A549 treated with AZD2906 at 1 μM for 4 hours (cell line): ENCODE measurements at places on chromosomes 7 and 10. TPM values are rescaled to one million over a fixed set of nuclear protein-coding genes. Genes with fewer than 3 reads are reported as not detected.

ANKRD61 gene
- total RNA-seq = 0.51 to 0.78 TPM (median 0.71 TPM) in 5 replicates

SOSTDC1 gene
- not detected in 5 replicates for total RNA-seq

EPHA1 gene
- total RNA-seq = 0.05 TPM in 1 of 5 replicates, not detected in the others

UNCX gene
- 0.05 to 0.06 TPM in 2 of 5 replicates, not detected in the others for total RNA-seq

TMEM236 gene
- total RNA-seq = 0.03 to 0.07 TPM (median 0.05 TPM) in 5 replicates

MLXIPL gene
- 0.60 to 1.3 TPM (median 1.1 TPM) in 5 replicates for total RNA-seq

SPAG6 gene
- not detected in 5 replicates for total RNA-seq

NPFFR1 gene
- total RNA-seq = under 0.01 TPM in 1 of 5 replicates, not detected in the others

VWA2 gene
- 0.03 to 0.06 TPM (median 0.03 TPM) in 4 of 5 replicates, not detected in the other for total RNA-seq

ZNF488 gene
- total RNA-seq = 11.1 to 13.4 TPM (median 12.6 TPM) in 5 replicates

PODXL gene
- 31.8 to 47.5 TPM (median 42.1 TPM) in 5 replicates for total RNA-seq

ABCB1 gene
- 0.08 to 0.22 TPM (median 0.15 TPM) in 4 of 5 replicates, not detected in the other for total RNA-seq

OR2A42 gene
- not detected in 5 replicates for total RNA-seq

GARIN1A gene
- total RNA-seq = 0.10 to 0.67 TPM (median 0.49 TPM) in 5 replicates

FOXP2 gene
- not detected in 5 replicates for total RNA-seq

KCP gene
- total RNA-seq = 0.11 to 0.21 TPM (median 0.20 TPM) in 5 replicates

AKR1D1 gene
- total RNA-seq = 0.03 to 0.09 TPM (median 0.05 TPM) in 3 of 5 replicates, not detected in the others

GRB10 gene
- total RNA-seq = 53.8 to 57.6 TPM (median 55.7 TPM) in 5 replicates

ODAD2 gene
- total RNA-seq = 0.08 to 0.17 TPM in 2 of 5 replicates, not detected in the others

GRM8 gene
- total RNA-seq = 0.05 to 0.07 TPM in 2 of 5 replicates, not detected in the others

SPOCK2 gene
- 0.29 to 0.53 TPM (median 0.40 TPM) in 5 replicates for total RNA-seq

CALML3 gene
- total RNA-seq = not detected in 5 replicates

FAM237B gene
- total RNA-seq = 0.02 to 0.10 TPM (median 0.05 TPM) in 5 replicates

DHTKD1 gene
- 7.6 to 10.5 TPM (median 9.5 TPM) in 5 replicates for total RNA-seq

MYO1G gene
- 0.17 to 0.29 TPM (median 0.21 TPM) in 5 replicates for total RNA-seq

AGAP9 gene
- 7.5 to 9.8 TPM (median 8.8 TPM) in 5 replicates for total RNA-seq

NPM3 gene
- 100 to 124 TPM (median 120 TPM) in 5 replicates for total RNA-seq

ENKUR gene
- 0.19 to 0.65 TPM (median 0.33 TPM) in 5 replicates for total RNA-seq

GRID2IP gene
- total RNA-seq = not detected in 5 replicates
